ENCODE measurements at places on chromosomes 4 and X.
A peak's percentile ranks its signal among the peaks of the same experiment; 100 is the strongest.

- DNase-seq = no peak
Measured at GRCh38 chr4:94068753-94069719, 138.6 kb upstream of the SMARCAD1 start.

- no peak for DNase-seq
Measured at GRCh38 chr4:151313306-151314009, 11.9 kb downstream of the SH3D19 start.

GRCh38 chrX:129495900-129496299, 27.4 kb downstream of the SMARCA1 start:
- no peak for DNase-seq

- DNase-seq = no peak
Measured at GRCh38 chr4:139834981-139835391, 169.4 kb downstream of the MGST2 start.

- DNase-seq = no peak
Measured at GRCh38 chr4:148527571-148527970, 85.4 kb upstream of the NR3C2 start.

DNA sequence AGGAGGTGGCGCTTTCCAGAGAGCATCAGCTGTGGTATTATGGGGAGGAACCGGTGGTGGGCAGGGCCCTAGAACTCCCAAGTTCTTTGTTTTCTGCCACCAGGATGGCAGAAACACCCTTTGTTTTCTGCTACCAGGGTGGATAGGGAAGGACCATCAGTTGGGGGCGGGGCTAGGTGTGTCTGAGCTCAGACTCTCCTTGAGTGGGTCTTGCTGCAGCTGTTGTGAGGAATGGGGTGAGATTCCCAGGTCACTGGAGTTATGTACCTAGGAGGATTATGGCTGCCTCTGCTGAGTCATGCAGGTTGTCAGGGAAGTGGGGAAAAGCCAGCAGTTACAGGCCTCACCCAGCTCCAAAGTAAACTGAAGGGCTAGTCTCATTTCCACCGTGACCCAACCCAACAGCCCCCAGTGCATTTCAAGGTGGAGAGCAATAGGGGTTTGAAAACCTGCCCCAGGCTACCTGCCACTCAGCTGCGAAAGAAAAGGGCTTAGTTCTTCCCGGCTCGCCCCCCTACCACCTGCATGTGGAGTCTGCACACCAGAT, 167.8 kb upstream of the FAM241A start:
- no peak for DNase-seq

- no peak for DNase-seq
Measured at GRCh38 chrX:3379111-3379510, 32.7 kb upstream of the MXRA5 start.

DNA sequence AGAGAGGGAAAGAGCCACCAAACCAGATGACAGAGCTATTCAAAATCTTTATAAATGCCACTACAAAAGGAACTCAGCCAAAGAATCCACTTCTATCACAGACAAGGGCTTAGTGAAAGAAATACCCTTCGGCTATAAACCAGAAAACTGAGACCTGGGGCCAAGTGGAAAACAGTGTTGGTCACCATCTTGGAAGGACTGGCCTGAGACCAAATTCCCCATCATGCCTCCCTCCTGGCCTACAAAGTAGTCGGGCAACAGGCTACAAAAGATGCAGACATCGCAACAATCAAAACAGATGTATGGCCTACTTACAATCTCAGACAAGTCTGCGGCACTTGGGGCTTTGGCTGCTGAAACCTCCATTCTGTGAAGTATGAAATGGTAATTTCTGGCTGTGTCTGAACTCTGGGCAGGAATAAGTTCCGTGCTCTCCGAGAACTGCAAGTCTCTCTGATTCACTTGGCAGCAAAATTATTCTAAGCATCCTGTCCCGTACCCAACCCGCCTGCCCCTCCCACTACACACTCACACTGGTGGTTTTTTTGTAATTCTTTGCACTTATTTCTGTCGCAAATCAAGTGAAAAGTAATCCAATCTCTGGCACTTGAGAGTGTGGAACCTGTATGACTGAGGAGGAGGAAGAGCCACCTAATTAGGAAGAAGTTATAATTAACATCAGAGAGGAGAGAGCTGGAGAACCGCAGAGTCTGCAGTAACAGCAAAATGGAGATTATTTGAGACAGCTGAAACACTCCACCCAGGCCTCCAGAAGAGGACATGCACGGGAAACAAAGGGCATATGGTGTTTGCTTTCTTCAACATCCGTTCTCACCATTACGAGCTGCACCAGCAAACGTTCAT, 87.8 kb downstream of the SH3KBP1 start:
- DNase-seq = peak; percentile 43

DNA sequence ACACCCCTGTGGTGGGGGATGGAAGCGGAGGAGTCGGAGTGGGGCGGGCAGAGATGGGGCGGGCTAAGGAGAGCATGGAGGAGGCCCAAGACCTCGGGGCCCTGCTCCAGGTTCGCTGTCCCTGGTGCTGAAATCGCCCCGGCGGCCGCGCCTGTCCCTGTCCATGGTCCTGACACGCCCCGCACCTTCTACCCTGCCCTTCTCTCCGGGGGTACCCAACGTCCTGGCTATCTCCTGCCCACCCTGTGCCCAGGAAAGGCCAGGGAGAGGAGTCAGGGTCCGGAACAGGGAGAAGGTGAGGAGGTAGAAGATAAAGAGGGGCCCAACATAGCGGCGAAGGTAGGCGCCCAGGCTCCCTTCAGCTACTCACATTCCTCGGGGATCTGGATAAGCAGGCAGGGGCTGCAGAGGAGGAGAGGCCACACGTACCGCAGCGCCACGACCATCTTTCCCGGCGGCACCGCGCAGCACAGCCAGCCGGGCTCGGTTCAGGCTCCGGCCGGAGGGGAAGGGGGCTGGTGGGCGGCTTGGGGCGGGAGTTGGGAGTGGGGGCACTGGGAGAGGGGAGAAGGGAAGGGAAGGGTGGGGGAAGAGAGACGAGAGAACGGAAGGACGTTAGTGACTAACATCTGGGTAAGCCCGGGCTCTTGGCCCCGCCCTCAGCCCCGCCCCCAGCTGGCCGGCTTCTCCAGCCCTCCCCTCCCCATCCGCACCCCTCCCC, 10.4 kb downstream of the L1CAM start:
- peak; percentile 69 for DNase-seq

DNA sequence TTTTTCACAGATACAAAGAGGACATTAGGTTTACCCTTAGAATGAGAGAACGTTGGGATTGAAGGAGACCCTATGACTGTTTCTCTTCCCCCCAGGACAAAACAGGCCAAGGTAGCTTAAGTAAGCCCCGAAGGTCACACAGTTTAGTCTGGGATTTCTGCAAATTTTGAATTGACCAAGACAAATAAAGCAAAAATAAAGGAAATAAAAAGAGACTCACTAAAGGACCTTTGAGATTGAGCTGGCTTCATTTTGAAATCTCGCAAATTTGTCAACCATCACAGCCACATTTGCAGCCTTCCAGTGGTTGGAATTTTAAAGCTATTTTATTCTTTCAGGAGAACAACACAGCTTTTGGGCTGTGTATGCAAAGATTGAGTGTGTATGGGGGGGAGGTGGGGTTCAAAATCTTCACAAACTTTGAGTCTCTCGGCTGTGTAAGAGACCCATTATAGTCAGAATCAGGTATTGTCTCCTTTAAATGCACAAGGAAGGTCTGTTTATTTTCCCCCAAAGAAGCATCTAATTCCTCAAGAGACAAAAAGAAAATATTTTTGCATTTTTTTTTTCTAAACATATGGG, 4.2 kb downstream of the TMSB4X start:
- no peak for DNase-seq
